Bone marrow (tissue), 2 donors: ENCODE measurements at places on chromosomes 6 and 20.

GRCh38 chr20:4998160-4998651 is 3.1 kb downstream of the SLC23A2 start:
- no peak for DNase-seq

DNA sequence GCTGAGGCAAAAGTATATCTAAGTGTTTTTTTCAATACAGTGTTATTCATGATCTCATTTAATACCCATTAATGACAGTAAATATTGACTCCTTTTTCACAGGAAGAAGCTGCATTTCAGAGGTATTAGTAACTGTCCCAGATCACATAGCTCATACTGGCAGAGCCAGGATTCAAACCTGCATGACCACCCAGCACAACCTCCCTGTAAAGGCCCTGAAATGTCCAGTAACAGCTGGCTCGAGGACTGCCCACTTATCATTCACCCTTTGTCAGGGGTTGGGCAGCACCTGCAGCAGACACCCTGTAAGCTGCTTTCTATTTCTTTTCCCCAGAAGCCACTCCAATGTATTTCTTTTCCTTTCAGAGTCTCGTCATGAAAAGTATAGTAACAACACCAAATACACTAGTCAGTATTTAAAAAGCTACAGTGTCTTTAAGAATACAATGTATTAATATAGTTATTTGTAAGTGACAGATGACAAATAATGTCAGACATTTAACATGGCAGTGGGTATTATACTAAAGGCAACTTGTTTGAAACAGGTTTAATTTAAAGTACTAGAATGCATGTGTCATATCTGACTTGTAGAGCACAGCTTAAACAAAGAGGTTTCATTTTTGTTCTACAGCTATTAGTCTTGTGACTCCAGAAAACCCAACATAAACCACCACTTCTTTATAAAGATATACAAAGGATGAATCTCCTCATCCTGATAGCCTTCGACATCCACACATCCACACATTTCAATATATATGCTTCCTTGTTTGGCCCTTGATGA is 841.6 kb upstream of the GJE1 start:
- DNase-seq = no peak

DNA sequence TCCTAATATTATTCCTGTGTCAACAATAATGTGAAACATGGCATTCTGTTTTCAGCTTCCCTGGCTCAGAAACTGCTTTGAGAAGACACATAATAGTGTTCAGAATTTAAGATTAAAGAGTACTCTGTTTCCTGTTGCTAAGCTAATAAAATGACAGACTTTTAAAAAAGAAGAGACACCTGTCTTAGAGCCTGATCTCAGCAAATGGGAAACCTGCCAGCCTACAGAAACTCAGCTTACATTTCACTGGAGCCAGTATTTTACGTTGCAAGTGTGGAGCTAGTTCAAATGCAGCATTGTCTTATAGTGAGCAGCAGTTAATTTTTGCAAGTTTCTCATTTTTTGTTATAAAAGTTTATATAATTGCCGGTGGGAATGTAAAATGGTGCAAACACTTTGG is 28.8 kb downstream of the KIZ start:
- DNase-seq = no peak

DNA sequence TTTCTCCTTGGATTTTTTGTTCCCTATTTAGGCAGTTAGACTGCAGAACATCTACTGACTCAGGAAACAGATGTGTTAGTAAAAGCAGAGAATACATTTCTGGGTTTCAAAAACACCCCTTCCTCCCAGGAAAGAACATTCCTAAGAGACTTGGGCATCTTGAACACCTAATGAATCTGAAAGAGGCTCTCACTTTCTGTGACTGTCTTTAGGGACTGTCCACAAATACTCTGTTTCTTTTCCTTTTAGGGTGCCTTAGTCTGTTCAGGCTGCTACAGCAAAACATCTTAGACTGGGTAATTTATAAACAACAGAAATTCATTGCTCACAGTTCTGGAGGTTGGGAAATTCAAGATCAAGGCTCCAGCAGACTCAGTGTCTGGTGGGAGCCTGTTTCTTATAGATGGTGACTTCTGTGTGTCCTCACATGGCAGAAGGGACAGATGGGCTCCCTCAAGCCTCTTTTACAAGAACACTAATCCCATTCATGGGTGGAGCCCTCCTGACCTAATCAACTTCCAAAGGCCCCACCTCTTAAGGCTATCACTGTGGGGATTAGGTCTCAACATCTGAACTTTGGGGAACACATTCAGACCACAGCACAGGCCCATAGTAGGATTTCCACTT is 19.4 kb upstream of the CCN5 start:
- DNase-seq = no peak

DNA sequence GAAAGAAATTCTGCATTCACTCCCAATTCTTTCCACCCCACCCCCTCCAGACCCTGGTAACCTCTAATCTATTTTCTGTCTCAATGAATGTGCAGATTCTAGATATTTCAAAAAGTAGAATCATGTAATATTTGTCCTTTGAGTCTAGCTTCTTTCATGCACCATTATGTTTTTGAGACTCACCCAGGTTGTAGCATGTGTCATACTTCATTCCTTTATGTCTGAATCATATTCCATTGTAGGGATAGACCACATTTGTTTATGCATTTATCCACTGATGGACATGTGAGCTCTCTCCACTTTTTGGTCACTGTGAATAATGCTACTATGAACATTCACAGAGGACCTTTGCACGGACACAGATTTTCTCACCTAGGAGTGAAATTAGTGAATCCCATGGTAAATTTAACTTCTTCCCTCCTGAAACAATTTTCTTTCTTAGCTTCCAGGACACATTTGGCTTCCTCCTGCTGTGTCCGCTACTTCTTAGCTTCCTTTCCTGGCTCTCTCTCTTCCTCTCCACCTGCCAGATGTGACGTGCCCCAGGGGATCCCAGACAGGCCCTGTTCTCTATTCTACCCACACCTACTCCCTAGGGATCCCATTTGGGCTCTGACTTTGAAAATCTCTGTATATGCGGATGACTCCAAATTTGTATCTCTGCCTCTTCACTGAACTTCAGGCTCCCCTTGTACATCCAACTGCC is 24.1 kb upstream of the ARFGEF2 start:
- DNase-seq = no peak

DNA sequence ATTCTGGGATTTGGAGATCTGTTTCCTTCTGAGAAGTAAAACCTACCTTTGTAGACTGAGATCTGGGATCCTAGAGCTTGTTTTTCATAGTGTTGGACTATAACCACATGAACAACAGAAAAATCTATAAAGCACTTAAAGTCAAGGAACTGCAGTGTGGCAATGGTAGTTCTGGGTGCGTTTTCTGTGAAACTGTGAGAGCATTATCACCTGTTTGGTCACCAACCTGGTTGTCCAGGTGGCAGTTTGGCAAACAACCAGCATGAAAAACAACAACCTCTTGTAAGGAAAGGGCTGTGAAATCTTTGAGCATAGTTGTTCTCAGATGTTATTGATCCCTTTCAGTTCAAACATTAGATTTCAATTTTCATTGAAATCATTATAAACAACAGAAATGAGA is 215.8 kb upstream of the CITED2 start:
- DNase-seq = no peak

DNA sequence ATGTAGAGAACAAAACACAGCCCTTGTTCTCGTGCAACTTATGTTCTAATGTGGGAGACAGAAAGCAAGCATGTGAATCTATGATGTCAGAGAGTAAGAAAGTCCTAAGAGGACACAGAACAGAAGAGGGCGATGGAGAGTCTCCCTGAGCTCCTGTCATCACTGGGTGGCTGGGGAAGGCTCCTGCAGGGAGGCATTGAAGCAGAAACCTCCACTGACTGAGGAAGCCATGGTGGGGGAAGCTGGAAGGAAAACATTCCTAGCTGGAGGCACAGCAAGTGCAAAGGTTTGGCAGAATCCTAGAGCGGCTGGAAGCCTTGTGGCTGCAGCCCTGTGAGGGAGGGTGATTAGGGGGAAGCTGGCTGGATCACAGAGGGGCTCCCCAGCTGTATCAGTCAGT is 248.0 kb downstream of the CDH26 start:
- DNase-seq = no peak

DNA sequence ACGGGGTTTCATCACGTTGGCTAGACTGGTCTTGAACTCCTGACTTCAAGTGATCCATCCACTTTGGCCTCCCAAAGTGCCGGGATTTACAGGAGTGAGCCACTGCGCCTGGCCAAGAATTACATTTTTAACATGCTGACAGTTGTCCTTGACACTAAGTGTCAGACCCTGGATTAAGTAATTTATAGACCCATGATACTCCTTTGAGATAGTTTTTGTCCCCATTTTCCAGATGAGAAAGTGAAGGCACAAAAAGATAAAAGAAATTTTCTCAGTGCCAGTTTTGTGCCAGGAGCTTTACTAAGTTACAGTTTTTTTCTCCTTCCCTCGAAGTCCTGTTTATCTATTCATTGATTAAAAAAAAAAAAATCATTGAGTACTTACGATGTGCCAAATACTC is 9.8 kb upstream of the EDEM2 start:
- no peak for DNase-seq

GRCh38 chr20:33162313-33162712 is 5.6 kb upstream of the BPIFA2 start:
- DNase-seq = no peak

- DNase-seq = peak; percentile 11
Observed at GRCh38 chr6:73180763-73181619, 44.3 kb downstream of the KHDC1L start.

DNA sequence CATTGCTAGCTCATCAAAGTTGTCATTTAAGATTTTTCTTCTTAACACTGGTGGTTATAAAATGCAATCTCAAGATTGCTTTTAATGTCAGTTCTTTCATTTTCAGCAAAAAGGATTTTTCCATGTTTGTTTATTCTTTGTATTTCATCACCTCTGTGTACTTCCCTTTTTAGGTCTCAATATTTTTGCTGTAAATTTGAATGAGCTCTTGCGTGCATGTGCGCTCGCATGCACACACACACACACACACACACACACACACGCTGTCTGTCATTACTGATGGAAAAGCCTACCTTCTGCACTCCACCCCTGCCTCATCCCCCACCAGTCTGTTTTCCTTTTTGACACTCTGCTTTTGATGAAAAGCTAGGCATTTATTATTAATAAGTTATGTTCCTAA is 85.3 kb upstream of the FYN start:
- no peak for DNase-seq

DNA sequence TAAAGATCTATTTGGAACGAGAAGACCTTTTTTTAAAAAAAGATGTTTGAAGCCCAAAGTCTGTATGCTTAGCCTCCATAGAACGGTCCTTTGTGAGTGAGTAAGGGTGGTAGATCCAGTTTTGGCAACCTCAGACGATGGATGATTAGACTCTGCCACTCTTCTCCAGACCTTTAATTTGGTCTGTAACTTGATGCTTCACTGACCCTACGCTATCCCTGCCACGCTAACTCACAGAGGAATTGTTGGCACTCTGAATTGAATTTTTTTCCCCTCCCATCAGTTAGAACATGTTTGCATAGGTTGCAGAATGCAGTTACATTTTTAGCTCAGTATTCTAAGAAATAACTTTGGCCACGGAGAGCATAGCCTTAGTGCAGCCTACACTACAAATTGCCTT is 15.8 kb upstream of the DEK start:
- no peak for DNase-seq

GRCh38 chr20:19695081-19695480 is 63.0 kb upstream of the RIN2 start:
- no peak for DNase-seq

DNA sequence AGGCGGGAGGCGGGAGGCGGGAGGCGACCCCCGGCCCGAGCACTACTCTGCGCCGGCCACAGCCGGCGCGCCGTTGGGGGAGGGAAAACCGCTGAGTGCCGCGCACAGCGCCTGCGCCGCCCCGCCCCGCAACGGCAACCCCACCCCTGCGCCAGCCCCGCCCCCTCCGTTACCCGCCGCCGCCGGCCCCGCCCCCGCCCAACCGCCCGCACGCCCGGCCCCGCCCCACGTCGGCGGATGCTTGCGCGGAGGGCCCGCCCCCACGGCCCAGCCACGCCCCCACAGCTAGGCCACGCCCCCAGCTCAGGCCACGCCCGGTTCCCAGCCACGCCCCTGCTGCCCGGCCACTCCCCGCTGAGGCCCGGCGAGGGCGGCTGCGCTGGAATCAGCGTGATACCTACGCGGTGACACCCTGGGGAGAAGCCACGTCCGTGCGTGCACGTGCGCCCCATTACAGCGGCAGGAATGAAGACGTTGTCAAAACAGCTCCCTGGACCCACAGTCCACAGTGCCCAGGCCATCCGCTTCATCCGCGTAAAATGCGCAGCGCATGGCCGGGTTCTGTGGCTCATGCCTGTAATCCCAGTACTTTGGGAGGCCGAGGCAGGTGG is at the start of gene TCFL5:
TCFL5 (minus strand) TSS at position 97 of the 611 bp plus-strand sequence. CDS start 152 bp downstream, outside the sequence.
- peak; percentile 43 for DNase-seq

GRCh38 chr6:37575221-37575620 is 75.5 kb upstream of the CCDC167 start:
- DNase-seq = no peak

- no peak for DNase-seq
Observed at GRCh38 chr6:106527979-106528378, 101.3 kb downstream of the RTN4IP1 start.

- DNase-seq = no peak
Observed at GRCh38 chr6:33757906-33758305, 11.2 kb upstream of the IP6K3 start.

- no peak for DNase-seq
Observed at GRCh38 chr6:74611220-74611619, 594.6 kb downstream of the COL12A1 start.

DNA sequence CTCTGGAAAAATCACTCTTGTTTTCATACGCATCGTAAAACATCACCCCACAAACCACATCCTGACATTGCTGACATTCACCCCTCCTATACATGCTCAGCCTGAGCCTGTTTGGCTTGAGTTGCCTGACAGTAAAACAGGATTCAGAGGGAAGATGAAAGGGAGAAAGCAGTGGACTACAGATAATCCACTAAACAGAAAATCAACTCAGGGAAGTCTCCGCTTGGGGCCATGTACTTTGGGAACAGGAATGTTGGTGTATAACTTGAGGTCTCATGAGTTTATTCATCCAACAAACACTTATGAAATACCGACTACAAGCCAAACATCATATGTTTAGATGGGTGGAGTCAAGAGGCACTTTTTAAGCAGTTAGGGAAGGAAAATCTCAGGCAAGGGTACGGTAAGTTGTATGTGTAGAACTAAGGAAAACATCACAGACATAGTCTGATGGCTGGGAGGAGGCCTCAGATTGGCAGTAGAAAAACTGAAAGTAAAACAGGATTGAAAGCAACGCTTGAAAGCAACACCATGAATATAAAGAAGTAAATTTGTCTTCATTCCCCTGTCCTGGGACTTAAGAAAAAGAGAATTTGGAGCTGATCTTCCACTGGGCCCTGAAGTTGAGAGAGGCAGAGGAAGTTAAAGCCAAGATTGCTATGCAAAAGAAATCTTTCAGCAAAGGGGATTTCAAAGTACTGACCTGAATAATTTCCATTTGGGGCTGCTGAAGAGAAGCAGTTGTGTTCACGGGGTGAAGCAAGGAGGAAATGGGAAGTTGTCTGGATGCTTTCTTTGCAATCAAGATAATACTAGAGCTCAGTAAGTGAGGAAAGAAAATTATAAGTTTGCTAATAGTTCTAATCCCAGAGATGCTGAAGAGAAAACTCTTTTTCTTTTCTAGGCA is 28.8 kb downstream of the PDE7B start:
- no peak for DNase-seq
